ENCODE measurements at places on chromosomes 6 and 20.

- DNase-seq, result no peak
Observed at GRCh38 chr6:120055071-120055470, 705.5 kb upstream of the MAN1A1 start.

DNA sequence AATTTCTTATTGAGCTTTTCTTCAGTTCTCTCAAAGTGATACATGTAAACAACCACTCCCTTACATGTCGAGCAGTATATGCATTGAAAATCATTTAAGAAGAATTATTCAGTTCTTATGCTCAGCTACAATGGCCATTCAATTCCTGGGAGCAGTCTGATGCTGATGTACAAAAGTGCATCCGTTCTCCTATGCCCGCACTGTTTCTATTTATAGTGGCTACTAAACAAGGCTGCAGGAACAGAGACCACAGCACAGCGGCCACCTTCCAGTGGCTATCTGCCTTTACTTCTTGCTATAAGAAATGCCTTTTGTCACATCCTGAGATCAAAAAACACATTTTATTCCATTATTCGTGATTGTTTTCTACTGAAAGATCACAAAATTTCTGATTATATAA, 82.2 kb downstream of the FHL5 start:
- DNase-seq, result no peak

DNA sequence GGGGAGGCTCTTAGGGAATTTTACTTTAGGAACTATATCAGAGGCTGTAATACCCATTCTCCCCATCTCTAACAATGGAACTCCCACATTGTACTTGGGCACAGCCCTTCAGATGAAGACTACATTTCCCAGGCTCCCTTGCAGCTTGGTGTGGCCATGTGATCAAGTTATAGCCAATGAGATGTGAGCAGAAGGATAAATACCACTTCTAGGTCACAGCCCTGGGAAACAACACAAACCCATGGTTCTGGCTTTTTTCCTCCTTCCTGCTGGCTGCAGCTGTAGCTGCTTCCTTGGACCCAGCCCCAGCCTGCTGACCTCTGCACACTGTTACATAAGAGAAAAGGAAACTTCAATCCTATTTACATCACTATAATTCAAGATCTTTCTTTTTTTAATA, 445.9 kb upstream of the JARID2 start:
- DNase-seq, result peak; percentile 60

DNA sequence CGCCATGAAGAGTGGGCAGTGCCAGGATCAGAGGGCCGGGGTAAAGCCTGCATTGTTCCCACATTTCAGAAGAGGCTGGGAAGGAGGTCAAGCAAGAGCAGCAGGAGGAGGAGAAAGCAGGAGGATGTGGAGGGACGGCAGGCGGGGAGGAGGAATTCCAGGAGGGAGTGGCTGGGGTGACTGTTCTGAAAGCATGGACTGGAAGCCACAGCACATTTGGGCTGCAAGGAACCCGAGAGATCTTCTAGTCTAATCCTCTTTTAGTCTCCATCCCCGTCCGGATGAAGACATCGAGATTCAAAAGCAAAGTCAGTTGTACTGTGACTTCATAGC, 76.9 kb downstream of the FAM50B start:
- DNase-seq, result peak; percentile 51

DNA sequence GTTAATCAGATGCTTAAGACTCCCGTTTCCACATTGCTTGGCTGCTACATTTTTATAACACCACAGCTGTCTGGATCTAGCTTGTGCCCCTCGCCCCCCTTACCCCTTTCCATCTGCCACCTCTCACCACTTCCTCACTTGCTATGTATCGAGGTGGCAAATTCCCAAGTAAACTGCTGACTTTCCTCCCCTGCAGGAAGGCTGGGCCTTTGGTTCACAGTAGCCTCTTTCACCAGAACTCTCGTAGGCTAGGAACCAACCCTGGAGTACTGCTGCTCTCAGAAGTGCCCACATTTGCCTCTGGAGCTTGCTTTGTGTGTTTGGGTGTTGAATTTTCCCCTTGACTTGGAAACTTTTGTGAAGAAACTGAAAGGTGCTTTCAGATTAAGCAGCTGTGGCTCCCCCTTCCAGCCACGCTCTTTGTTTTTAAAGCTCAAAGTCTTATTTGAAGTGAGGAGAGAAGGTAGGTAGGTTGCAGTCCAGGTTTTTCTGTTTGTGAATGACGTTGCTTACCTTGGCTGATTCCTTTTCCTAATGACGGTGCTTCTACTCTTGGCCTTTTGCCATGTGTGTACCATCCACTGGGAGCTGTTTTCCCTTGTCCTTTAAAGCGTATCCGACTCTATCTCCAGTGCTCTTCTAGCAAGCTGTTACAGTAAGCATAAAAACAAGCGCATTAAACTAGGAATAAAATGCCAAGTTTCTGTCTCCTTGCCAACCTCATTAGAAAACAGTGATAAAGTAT, 90.4 kb downstream of the CARMIL1 start:
- DNase-seq, result no peak

GRCh38 chr6:14770572-14770971, 475.3 kb upstream of the JARID2 start:
- no peak for DNase-seq

- no peak for DNase-seq
Observed at GRCh38 chr6:157428427-157429202, 47.6 kb downstream of the ZDHHC14 start.

GRCh38 chr20:14916360-14916920, 579.0 kb upstream of the FLRT3 start:
- DNase-seq, result no peak

GRCh38 chr6:142651384-142651783, 293.6 kb downstream of the HIVEP2 start:
- no peak for DNase-seq

DNA sequence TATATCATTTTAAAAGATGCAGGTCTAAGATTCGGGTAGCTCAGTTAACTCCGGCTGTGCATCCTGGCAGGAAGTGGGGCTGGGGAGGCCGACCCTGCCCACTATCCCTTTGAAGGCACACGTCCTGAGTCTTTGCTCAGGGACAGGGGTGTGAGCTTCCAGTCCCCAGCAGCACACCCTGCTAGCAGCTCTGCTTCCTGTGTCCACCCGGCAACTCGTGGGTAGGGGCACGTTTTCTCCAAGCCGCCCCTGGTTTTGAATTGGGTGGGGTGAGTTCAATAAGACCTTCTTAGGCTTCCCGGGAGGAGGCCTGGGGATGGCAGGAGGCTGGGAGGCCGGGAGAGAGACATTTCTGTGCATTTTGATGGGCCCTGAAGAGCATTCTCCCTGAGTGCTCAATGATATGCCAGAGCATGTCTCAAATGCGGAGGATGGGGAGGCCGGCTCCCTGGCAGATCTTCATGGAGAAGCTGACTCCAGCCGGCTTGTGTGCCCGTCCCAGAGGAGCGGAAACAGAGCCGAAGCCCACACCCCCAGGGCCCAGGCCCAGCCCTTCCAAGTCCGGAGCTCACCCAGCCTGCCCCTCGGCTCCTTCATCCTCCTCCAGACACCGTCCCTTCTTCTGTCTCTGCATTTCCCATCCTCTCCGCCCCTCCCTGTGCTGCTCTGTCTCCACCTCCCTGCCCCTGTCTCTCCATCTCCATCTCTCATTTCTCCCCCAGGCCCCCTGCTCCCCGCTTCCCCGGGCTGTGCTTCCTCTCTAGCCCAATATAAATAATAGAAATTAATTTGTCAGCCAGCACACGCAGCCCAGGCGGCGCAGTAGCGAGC, 36.3 kb upstream of the ZFAND3 start:
- DNase-seq, result peak; percentile 34

- DNase-seq, result no peak
Observed at GRCh38 chr6:33717934-33718455, 6.5 kb upstream of the UQCC2 start.

- DNase-seq, result peak; percentile 65
Observed at GRCh38 chr6:28988536-28989311, 16.4 kb downstream of the ZNF311 start.
